Suppressor macrophage (primary cell): ENCODE measurements at places on chromosomes 7 and 10.

DNA sequence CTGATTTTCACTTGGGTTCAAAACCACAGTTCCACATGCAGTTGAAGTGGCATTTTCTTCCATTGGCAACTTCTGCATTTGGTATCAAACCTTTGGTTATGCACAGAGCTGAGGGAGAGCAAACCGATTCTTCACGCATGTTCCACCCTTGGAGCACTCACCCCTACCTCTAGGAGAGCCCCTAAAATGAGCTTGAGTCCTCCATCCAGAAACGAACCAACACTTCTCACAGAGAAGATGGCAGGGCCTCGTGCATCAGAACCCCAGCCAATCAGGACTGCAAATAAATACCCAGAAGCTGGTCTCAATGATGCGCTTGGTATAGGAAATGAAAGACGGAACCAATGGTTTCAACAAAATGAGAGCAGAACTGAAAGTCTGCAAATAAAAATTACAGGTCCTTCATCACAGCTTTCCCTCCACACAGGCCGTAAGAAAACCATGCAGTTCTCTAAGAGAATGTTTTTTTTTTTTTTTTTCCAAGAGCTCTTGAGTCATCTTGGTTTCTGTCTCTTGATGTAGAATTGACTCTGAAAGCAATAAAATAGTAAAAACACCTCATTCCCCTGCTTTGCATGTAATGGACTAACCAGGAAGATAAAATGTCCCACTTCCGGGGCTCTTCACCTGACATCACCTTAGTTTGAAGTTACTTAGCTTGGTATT is 23.9 kb downstream of the KLF6 start:
- DNase-seq: peak; percentile 50

DNA sequence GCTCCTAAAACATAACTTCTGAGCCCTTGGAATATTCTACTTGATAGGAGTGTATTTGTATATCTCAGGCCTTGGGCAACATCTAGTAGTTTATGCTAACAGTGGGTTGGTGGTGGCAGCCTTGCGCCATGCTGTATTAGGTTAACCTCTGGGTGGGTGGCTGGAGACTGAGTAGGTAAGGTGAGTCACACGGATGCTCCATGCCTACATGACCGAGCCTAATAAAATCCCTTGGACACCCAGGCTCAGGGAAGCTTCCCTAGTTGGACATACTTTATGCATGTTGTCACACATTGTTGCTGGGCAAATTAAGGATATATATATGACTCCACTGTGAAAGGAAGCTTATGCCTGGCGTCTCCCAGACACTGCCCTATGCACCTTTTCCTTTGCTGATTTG is 6.0 kb upstream of the DAGLB start:
- no peak for DNase-seq

GRCh38 chr10:12748186-12748585 is 253.3 kb downstream of the CCDC3 start:
- DNase-seq: no peak

- no peak for DNase-seq
Measured at GRCh38 chr10:46234431-46235060, 52.3 kb upstream of the ANTXRL start.

GRCh38 chr10:3935141-3935540 is 150.1 kb upstream of the KLF6 start:
- no peak for DNase-seq

DNA sequence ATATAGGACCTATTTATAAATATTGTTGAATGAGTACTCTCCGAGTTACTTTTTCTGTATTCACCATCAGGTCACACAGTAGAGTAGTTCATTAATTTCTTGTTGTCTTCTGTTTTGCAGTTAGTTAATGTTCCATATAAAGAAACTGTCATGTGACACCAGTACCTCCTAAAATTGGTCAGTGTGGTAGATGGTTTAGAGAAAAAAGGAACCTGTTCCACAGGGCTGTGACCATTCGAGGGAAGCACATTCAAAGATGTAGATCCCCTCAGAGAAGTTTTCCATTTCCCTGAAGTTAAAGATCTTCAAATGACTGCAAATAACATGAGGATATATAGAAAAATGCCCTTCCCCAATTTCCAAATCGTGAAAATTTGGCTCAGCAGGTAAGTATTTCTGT is 45.7 kb downstream of the PRPF18 start:
- DNase-seq: peak; percentile 54

GRCh38 chr7:32150039-32150438 is 79.8 kb upstream of the PDE1C start:
- no peak for DNase-seq

- peak; percentile 29 for DNase-seq
Measured at GRCh38 chr10:35517431-35518181, 87.5 kb upstream of the GJD4 start.
